ENCODE measurements at places on chromosomes 7 and 10.

GRCh38 chr7:157442456-157442855 is 105.7 kb downstream of the DNAJB6 start:
- no peak for DNase-seq

GRCh38 chr7:40870108-40870507 is 735.3 kb downstream of the SUGCT start:
- DNase-seq, result no peak

DNA sequence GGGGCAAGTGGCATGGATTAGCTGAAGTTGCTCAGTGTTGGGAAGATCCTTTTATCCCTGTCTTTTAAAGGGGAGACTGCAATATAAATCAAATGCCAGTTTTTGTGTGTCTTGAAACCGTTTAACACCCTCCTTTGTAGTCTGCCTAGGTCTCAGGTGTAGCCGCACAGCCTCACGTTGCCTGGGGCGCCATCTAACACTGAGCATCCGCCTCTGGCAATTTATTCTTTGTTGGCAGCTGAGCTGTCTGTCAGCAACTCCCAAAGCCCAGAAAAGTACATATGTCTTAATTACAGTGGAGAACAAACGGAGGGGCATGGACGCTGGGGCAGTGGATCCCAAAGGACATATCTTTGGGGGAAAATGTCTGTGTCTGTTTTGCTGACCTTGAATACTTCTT is 254.7 kb downstream of the STK31 start:
- no peak for DNase-seq

DNA sequence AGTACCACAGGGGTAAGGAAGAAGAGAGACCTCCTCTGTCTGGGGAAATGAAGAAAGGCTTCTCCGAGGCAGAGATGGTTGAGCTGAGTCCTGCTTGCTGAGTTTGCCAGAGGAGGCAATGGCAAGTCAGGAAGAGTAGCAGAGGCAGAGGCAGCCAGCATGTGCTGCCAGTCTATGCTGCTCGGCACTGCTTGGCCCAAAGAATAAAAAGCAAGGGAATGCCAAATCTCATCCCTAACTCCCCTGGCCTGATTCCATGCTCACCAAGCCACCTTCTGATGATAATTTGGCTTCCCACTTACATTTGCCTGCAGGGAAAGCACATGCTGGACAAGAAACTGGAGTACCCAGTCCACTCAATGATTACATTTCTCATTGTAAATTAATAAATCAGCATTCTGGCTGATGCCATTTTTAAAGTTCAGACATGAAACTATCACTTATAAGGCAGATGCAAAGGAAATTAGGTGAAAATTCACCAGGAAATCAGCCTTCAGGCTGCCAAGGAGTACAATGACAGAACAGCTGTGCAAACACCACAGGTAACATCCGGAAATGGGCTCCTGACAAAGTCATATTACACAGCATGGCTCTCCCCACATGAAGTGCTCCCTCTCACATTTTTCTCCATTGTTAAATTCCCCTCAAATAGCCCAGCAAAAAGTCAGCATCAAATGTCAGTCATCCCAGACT is 245.9 kb downstream of the MTERF1 start:
- no peak for DNase-seq

DNA sequence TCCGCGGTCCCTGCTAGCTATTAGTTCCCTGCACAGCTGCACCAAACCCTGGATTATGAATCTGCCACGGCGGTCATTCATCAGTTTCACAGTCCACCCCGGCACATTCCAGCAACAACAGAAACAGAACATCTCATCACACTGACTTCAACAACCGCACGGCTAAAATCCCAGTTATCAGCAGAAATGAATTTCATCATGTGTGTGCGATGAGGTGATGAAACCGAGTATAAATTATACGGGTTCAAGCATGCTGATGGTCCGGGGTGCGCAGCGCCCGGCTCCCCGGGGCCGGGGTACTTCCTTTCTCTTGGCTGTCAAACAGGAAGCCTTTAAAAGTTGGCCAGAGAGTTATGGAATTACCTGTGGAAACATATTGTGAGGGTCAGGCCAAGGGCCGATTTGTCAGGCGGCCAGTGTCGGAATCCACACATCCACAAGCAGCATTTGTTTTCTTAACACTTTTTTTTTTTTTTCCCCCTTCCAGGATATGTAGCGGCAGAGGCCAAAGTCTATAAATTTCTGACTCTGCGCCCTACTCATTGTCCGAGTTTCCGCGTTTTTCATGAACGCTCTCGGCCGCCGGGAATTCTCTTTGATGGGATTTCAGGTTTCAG is 420.9 kb upstream of the MGMT start:
- no peak for DNase-seq

DNA sequence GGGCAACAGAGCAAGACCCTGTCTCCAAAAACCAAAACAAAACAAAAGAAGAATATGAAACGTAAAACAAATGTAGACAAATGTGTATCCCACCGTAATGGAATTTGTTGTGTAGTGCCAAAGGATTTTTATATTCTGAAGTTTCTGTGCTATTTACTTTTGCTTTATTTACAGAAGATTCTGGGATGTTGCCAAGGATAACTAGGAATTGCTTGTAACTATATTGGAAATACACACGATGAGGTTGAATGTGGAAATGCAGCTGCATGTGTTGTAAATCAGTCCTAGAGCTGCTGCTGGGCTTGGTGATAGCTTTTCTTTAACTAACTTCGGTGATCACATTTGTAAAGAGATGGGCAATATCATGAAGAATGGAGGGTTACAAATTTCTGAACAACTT is 39.5 kb downstream of the GALNT17 start:
- no peak for DNase-seq

DNA sequence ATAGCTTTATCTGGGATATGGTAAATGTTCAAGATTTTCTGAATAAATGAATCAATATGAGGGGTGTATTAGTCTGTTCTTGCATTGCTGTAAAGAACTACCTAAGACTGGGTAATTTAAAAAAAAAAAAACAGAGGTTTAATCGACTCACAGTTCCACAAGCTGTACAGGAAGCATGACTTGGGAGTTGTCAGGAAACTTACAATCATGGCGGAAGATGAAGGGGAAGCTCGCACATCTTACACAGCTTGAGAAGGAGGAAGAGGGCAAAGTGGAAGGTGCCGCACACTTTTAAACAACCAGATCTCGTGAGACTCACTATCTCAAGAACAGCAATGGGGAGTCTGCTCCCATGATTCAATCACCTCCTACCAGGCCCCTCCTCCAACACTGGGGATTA is 32.5 kb upstream of the OTUD1 start:
- DNase-seq, result no peak

DNA sequence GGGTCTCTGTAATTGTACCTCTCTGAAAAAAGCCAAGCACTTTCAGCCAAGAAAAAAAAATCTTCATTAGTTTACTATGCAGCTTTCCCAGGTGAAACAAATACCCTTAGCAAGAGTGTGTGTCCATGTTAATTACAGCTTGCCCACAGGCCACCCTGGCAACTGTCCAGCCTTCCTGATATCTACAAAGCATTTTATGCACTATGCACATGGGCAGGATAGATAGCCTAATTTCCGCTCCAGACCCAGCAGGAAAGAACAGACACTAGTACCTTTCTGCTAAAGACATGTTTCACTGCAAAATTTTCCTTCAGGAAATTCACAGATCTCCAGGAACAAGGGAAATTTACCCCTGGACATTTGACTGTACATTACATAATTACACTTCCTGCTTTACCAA is 24.4 kb downstream of the CACNA2D1 start:
- DNase-seq, result no peak

DNA sequence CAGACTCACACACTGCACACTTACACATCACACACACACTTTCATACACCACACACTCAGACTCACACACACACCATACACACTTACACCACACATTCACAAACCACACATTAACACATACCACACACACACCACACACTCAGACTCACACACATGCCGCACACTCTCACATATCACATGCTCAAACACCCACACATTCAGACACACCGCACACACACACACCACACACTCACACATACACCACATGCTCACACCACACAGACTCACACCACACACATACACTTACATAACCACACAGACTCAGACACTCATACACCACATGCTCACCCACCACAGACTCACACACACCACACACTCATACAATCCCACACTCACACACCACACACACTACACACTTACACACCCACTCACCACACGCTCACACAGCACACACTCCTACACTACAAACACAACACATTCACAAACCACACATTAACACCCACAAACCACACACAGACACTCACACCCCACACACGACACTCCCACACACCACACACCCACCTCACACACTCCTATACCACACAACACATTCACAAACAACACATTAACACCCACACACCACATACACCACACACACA is 125.4 kb downstream of the EVX1 start:
- no peak for DNase-seq

DNA sequence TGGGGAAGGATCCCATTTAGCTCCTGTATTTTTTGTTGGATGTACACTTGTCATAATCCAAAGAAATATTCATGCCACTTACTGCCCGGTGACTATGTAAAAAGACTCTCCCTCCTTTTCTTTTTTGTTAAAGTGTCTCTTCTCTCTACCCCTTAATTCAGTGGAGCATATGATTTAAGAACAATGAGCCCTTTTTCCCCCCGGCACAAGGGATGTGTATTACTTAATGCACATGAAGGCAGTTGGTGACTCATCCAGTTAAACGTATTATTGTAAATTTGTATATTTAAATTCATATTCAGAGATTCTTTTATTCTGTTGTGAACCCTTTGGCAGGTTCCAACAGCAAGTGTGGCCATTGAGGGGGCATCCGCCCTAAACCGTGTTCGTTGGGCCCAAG is 241.9 kb downstream of the SLC25A13 start:
- no peak for DNase-seq

DNA sequence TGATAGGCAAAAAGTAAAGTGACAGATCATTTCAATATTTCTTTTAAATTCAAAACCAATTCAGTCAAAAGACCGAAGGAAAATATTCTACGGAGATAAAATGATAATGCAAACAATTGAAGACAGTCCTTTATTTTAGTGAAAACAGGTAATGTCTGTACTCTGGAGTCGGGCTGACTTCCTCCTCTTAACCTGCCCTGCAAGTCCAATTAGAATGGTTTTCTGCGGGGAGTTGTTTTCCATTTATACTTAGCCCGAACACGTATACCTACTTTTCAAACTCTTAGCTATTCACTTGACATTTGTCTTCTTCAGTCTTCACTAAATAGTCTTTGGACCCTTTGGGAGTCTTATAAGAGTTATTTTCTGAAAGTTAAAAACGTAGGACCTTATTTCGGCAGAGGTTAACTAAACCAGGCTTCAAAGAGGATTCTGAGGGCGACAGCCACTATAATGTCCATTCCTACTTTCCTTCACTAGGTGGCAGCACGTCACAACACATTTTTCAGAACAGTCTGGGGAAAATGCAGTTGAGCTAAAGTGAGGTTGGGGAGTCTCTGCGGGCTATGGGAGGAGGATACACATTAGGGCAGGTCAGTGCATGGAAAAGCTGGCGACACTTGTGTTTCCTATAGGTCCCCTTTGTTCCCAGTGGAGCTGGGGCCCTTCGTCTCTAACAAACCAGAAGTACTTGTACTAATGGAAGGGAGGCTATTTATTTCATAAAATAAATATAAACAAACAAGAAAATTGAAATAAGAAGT is 472.0 kb downstream of the KCNMA1 start:
- peak; percentile 43 for DNase-seq

GRCh38 chr7:99320371-99320770 is 5.3 kb upstream of the ARPC1A start:
- DNase-seq, result no peak

DNA sequence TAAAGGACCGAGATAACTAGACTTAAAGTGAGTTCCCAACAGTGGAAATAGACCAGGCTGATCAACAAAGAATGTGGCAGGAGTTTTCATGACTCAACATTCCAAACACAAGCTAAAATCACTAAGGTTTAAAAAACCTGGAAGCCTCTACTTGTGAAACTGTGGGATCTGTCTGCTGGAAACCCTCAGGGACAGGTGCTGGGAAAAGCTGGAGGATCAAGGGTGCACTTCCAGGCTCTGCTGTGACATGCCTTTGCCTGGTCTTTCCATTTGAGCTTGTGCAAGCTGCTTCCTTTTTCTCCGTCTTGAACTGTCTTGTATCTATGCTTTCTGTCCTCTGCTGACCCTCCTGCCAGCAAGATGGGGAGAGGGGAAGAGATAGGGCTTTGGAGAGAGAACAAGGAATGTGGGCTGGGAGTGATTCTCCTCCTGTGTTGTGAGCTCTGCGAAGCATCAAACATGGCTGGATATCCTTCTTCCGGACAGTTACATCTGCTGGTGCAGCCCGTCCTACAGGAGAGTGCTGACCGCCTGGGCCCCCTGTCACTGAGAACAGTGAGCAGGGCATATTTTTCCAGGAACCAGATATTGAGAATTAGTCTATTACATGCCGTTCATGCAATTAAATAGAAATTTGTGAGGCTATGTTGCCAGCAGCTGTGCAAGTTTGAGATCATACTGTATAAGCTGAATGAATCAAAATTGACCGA is 25.5 kb downstream of the ARHGAP22 start:
- DNase-seq, result no peak

DNA sequence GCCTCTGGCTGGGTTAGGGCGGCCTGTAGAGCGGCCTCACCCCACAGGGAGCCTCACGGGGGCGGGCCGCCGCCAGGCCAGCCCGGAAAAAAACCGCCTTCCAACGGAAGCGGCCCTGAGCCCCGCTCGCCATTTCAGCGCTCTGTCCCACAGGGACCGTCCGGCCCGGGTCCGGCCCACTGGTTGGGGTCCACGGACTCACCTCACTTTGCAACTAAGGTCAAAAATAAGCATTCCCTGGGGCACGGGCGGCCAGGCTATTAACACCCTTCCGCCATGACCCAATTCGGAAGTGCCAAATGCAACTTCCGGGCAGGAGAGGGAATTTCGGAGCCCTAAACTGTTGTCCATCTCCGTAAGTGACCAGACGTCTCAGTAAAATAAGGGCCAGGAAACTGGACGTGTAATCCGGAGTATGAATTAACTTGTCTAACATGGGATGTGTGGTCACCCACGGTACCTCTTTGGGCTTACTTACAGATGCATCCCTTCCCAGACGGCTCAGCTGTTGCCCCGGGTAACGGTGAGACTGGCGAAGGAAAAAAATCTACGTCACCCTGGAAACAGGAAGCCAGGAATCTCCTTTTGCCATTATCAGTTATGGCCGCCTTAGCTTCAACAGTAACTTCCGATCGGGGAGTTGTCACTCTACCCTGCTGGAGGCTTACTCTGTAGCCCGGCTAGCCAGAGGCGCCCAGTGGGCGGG is at the start of gene BBIP1:
Gene BBIP1 (minus strand): TSS at position 538 of the 706 bp plus-strand sequence. CDS start 1,023 bp downstream, outside the sequence.
- peak; percentile 97 for DNase-seq

DNA sequence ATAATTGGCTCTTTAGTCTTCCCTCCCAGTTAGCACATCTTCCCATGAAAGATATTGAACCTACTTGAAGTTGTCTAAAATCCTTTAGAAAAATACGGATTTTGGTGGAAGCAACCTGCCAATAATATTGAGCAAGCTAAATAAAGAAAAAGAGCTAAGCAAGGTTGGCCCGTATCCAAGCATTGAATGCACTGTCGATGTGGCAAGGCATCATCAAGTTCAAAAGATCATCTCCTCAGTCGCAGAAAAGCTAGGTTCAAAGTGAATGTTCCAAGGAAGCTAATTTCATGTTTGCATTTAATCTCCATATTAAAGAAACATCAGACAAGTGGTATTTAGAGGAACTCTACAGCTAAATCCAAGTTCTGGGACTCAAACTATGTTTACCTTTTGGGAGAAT is 206.0 kb downstream of the MTERF1 start:
- no peak for DNase-seq
